RCC 7860 (cell line): ENCODE measurements at places on chromosomes 7 and 10.

- DNase-seq: no peak
These were observed 520 bp upstream of the MICU1 start for GRCh38 chr10:72626444-72626754.

DNA sequence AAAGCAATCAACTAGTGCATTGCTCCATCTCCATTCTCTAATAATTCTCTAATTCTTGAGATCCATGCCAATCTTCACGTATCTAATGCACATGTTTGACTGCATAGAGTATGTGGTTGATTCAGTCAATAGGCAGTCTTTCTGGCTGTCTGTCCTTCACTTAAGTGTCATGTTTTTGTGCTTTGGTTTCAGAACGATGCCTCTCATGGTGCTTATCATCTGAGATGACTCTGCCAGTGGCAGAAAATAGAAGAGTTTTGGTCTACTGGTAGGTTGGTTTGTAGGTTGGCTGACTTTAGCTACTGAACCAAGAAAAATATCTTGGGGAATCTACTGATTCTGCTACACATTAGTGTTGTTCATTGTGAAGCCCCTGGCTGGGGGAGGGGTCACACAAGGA is 364.2 kb downstream of the SFMBT2 start:
- DNase-seq: no peak

- DNase-seq: no peak
These were observed 9.2 kb downstream of the CREM start for GRCh38 chr10:35135861-35136260.

- no peak for DNase-seq
These were observed 15.8 kb downstream of the VENTX start for GRCh38 chr10:133253361-133253955.

- no peak for DNase-seq
These were observed 18.7 kb upstream of the CYREN start for GRCh38 chr7:135189221-135189662.

GRCh38 chr10:99084161-99084560 is 151.5 kb downstream of the HPSE2 start:
- DNase-seq: no peak

- DNase-seq: no peak
These were observed 786.6 kb downstream of the LRMDA start for GRCh38 chr10:76218035-76218434.

DNA sequence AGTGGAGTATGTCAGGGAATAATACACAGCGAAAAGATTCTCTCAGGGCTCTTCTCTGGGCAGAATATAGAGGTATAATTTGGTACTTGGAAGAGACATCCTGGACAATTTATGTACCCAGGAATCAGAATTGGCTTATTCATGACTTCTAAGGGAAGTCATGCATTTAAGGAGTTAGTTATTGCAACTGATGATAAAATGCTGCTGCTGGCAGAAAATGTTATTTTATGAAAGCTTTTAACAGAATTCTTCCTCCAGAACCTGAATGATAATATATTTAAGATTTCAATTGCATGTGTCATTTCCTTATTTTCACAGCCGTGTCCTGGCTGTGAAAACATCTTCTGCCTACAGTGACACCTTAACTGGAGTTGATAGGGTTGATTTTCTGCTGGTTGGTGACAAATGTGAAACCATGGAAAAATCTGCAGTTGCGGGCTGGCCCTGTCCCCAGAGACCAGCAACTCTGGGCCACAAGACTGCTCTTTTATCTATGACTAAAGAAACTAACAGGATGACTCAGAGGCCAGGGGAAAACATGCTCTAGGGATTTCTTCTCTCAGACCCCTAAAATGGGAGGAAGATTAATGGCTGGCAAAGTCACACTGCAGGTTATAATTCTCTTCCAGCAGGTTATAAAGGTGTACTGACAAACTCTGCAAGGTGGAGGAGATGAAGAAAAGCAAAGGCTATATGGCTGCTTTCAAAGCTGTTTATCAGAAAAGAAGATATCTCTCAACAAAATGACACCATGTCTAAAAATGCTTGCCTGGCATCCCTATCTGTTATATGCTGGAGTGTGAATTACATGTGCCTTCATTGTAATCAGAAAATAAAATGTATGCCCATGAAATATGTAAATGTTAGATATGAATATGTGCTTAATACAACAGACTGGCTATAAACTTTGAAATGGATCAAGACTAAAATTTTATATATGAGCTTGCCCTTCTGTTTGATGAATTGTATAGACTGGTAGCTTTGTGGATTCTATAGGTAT is 12.1 kb upstream of the TRUB1 start:
- DNase-seq: peak; percentile 98

DNA sequence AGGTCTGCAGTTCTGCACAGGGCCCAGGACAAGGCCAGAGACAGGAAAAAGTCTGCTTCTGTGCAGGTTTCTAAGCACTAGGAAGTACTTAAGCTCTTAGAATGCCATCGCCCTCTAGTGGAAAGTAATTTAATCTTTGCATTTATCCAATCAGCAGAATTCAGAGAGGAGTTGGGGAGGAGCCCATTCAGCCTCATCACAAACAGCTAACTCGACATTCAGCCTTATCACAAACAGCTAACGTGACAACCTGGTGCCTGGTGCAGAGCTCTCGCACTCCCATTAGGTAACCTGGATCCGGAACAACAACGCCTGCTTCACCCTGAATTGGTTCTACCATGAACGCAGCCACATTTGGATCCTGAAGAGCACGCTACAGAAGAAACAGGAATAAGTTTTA is 15.2 kb downstream of the OAT start:
- peak; percentile 61 for DNase-seq

- no peak for DNase-seq
These were observed 155.8 kb downstream of the CHN2 start for GRCh38 chr7:29350351-29350750.

- DNase-seq: no peak
These were observed 23.4 kb downstream of the IQCE start for GRCh38 chr7:2582006-2582735.

GRCh38 chr7:2932402-2933251 is 88.5 kb upstream of the GNA12 start:
- DNase-seq: no peak

- no peak for DNase-seq
These were observed 70.7 kb downstream of the MACC1 start for GRCh38 chr7:20146451-20146850.

DNA sequence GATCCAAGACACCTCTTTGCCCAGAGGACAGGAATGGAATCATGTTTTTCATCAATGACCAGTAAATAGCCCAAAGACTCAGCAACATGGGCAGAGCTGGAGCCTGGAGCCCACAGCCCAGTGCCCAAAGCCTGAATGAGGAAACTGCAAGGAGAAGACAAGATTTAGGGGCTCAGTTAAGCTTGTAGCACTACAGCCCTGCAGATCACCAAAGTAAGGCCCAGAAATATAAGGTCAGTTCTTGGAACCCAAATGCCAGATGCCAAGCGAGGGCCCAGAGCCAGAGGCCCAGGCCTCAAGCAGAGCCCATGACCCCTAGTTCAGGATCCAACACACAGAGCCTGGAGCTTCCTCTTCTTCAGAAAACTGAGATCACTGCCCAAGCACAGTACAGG is 32.4 kb downstream of the MBL2 start:
- no peak for DNase-seq

DNA sequence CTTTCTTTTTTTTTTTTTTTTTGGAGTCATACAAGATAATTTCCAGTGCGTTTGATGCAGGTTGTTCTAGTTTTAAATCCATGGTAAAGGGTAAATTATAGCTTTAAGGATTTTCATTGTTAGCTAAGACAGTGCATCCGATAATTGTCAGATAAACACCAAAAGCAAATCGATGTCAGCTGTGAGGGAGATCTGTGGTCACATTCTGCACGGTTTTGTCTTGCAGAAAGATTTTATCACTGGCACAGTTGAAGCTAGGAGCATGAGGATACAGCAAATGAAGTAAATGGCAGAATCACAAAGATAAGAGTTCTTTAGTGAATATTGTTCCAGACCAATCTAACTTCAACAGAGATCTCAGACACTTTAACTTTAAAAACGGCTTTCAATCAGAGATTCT is 648.8 kb upstream of the COBL start:
- no peak for DNase-seq

DNA sequence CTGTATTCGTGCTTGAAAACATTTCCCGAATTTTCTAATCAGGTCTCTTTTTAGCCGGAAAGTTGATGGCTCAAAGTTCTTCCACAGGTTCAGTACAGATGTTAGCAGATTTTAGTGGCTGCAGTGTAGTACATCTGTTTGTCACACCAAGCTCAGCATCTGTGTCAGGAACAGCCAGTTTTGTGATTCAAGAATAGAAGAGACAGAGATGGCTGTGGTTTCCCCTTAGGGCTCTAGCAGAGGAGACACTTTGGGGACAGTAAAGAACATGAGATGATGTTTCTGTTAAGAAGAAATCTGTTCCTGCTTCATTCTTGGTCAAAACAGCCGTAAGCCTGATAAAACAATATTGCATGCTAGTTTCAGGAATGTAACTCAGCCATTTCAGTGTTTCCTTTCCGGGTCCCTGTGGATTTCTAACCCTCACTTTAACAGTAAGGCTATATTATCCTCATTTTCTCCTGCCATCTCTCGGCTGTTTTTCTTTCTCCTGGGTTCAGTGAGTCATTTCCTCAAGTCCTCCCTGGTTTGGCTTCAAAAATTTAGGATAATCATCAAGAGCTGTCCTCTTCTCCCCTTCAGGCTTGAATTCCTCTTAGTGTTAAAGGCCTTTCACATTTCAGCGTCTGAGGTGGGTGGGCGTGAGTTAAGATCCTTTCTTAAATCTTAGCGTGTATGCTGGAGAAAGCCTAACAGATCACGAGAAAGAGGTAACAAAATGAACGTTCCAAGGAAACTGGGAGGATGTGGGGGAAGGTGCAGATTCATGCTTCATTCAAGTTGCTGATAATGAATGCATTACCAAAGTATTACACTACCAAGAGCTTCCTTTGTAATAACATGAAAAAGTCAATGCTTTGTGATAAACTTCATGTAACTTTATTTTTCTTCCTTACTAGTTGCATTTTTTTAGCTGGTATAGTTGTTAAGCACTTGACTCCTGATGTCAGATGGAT is 37.1 kb upstream of the BICC1 start:
- DNase-seq: peak; percentile 31

DNA sequence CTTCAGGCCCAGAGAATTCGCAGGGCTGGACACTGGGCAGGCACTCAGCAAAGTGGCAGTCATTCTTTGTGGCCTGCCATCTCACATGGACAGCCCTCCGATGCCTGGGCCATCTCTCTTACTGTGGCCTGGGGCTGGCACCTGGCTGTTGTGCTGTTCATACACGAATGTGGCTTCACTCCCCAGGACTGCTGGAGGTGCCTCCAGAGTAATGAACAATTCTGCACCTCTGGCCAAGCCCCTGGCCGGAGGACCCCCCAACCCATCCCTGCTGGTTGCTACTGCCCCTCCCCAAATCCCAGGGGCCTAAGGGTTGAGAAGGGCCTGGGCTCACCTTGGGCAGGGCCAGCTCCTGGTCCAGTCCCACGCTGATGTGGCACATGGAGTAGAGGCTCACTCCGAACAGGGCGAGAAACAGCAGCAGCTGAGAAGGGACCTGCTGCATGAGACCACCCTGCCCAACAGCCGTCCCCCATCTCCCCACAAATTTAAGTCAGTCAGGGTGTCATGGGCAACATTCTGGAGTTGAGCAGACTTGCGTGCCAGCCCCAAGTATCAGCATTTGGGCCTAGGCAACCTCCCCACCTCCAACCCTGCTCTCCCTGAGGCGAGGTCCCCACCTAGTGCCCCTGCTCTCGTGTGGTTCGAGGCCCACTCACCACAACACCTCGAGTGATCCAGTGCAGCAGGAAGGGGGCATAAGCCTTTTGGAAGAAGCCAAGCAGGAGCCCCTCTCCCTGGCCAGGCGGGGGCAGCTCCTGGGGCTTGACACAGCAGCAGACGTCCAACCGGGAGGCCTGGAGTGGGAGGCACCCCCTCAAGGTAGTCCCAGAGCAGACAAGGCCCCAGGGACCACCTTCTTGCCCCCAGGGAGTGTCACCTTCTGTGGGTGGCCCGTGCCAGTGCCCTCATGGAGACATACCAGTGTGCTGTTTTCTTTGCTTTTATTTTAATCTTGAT is 9.4 kb downstream of the NPC1L1 start:
- no peak for DNase-seq
